ENCODE measurements at places on chromosomes 2 and 18. TPM values are rescaled to one million over a fixed set of nuclear protein-coding genes. Genes with fewer than 3 reads are reported as not detected.

Gene MYOM1
- polyA plus RNA-seq, result 7.2 TPM

Gene ZNF532
- 91.7 TPM for polyA plus RNA-seq

Gene HOXD8
- 231 TPM for polyA plus RNA-seq

Gene GLB1L
- 21.3 TPM for polyA plus RNA-seq

Gene PPP1R1C
- 1.7 TPM for polyA plus RNA-seq

Gene NEB
- 16.6 TPM for polyA plus RNA-seq

Gene RTP5
- not detected for polyA plus RNA-seq

Gene LYG1
- polyA plus RNA-seq, result 2.7 TPM

Gene MGAT5
- 57.2 TPM for polyA plus RNA-seq

Gene IL1RL1
- polyA plus RNA-seq, result 0.40 TPM

Gene CAVIN2
- 47.7 TPM for polyA plus RNA-seq

Gene SLC35G4
- polyA plus RNA-seq, result not detected

Gene RASGRP3
- 19.1 TPM for polyA plus RNA-seq

Gene DSC1
- 2.1 TPM for polyA plus RNA-seq

Gene DSG1
- 0.04 TPM for polyA plus RNA-seq

Gene PDE11A
- polyA plus RNA-seq, result 6.8 TPM

Gene DCDC2C
- not detected for polyA plus RNA-seq

Gene CPS1
- 3.8 TPM for polyA plus RNA-seq

Gene XRCC5
- 354 TPM for polyA plus RNA-seq

All from right renal pelvis (tissue), 4 donors.